HAP-1 (cell line): ENCODE measurements at places on chromosomes 16 and 17.

DNA sequence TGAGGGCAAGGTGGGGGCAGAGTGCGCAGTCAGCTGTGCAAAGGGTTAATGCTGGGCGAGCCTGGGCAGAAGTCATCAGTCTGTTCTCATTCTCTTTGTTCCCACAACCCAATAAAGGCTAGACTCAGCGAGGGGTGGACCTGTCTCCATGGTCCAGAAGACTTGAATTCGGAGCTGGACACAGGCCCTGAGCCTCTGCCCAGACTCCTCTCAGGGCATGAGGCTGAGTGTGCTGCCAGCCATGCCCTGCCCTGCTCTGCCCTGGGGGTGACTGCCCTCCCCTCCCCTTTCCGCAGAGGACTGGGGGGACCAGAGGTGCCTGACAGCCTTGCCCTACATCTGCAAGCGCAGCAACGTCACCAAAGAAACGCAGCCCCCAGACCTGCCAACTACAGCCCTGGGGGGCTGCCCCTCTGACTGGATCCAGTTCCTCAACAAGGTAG lies 54.5 kb downstream of the MRC2 start:
- DNase-seq = no peak

- no peak for DNase-seq
Observed at GRCh38 chr17:61641715-61642114, 50.7 kb upstream of the NACA2 start.

- no peak for DNase-seq
Observed at GRCh38 chr17:38352245-38353085, 821 bp downstream of the SOCS7 start.

- DNase-seq = peak; percentile 39
Observed at GRCh38 chr16:71927383-71927782, 32.1 kb downstream of the IST1 start.

DNA sequence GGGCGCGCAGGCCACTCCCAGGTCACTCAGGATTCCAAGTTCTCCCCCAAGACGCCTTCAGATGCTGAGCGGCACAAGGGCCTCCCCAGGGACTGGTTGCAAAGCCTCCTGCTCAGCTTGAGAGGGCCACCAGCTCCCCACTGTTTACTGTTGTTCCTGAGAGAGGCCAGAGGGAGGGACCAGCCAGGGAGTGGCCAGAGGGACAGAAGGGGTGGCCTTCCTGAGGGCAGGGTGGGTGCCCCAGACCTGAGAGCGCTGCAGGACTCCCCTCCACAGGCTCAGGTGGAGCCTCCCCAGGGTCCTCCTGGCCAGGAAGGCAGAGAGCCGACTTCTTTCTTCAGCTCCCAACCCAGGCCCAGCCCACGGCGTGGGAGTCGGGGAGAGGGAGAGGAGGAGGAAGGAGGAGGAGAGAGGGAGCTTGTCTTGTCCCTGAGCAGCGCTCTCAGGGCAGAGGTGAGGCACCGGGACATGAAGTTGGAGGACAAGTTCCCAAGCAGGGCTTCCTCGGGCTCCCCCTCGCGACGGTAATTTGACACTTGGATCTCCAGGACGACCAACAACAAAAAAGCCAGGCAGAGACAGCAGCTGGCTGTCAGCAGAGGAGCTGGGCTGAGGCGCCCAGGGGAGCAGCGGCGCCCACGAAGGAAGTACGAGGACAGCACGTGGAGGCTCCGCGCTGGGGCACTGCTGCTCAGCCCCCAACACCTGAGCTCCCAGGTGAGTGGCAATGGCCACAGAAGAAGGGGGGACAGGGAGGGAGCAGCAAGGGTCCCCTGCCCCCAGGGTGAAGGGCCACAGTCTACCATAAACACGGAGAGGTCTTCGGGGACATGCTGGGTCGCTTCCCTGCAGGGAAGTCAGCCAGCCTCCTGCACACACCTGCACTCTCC lies 497 bp downstream of the SMIM5 start:
- peak; percentile 95 for DNase-seq

- DNase-seq = no peak
Observed at GRCh38 chr16:60127196-60127595, 1393.1 kb upstream of the GOT2 start.
